ENCODE measurements at places on chromosomes 6 and 20. TPM values are rescaled to one million over a fixed set of nuclear protein-coding genes. Genes with fewer than 3 reads are reported as not detected.
A peak's percentile ranks its signal among the peaks of the same experiment; 100 is the strongest.

Gene WDR27
- 52.8 TPM for total RNA-seq

Gene TRIM15
- not detected for total RNA-seq

Gene TRPC4AP
- total RNA-seq = 63.4 TPM

Gene LTV1
- 16.9 TPM for total RNA-seq

Gene CD83
- 5.3 TPM for total RNA-seq

Gene C20orf202
- not detected for total RNA-seq

Gene ENPP4
- 13.8 TPM for total RNA-seq

Gene CRIP3
- total RNA-seq = not detected

GRCh38 chr6:128079021-128079420 lies 178.2 kb upstream of the THEMIS start:
- no peak for DNase-seq

DNA sequence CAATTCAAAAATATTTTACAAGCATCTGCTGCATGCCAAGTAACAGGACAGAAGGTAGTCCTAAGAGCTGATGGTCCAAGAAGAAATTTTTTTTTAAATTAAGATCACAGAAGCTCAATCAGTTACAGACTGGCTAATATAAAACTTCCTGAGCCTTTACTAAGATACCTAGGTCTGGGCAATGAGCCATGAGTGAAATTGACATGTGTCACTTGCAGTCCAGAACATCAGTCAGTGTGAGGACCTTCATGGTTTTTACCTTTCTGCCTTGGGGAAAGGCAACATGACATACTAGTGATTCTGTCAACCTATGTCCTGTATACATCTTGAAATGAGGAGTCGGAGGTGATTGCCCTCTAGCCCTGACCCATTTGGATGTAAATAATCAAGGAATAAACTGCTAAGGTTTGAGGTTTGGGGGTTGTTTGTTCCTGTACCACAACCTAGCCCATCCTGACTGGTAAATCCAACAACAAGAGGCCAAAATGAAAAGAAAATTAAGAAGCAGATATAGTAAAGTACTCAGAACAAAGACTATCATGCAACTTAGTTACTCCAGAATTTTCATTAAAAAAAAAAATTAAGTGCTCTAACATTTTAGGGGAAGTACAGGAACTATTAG lies 70.0 kb downstream of the CNKSR3 start:
- DNase-seq = no peak

GRCh38 chr20:8361006-8361652 lies 229.1 kb downstream of the PLCB1 start:
- DNase-seq = no peak

DNA sequence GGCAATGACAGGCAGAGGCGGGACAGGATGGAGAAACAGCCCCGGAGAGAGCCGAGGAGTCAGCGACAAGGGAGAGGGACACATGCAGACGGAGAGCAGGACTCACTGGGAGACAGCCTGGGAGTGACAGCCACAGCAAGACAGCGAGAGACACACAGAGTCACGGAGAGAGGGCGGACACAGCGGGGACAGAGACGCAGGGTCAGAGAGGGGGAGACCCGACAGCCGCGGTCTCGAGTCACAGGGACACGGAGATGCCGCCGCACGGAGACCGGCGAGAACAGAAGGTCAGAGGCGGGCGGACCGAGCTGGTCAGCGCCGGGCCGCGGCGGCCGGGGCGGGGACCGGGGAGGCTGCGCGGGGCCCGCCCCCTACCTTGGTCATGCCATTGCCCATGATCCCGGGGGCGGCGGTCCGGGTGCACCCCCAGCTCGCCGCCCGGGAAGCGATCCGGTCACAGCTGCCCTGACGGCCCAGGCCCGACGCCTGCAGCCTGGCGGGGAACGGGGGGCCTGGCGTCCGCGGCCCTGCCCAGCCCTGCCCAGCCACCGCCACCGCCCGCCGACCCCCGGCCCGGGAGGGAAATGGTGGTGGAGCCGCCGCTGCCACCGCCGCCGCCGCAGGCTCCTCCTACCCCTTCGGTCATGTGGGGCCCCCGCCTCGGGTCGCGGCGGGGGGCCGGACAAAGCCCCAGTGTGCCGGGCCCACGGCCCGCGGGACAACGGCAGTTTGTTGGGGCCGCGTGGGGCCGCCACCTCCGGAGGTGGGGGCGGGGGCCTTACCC lies at the start of the genes DUSP15 and TTLL9:
TSS of gene DUSP15 (minus strand) at position 586 of the 784 bp plus-strand sequence. CDS start at position 396, 190 bp downstream.
TSS of gene TTLL9 (plus strand) at position 693 of the 784 bp plus-strand sequence. CDS start 493 bp downstream, outside the sequence.
- DNase-seq = peak; percentile 29

DNA sequence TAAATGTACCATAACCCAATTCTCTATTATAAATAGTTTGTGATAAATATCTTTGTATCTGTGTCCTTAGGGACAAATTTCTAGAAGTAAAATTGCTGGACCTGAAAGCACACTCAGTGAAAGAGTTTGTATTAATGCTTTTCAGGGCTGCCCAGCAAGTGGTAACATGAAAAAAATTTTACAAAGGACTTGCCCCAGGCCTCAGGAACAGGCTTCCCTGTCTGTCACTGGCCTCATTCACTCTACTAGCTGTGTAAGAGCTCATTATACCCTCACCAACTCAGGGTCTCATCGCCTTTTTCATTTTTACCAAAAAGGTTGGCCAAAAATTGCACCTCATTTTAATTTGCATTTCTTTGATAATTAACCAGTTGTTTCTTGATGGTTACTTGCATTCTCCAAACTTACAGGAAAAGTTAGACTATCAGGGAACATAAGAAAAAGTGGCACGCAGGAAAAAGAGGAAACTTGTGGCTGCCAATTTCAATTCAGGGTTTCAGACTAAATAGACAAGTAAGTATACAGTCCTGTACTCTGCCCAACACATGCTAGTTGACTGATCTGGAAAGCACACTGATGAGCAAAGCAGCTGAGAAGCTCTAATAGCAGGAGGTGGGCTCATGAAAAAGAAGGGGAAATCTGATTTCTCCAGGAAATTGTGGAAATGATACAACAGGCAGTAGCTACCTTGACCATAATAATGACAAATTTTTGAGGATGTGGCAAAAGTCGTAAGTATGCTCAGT lies 161.5 kb downstream of the KIF6 start:
- no peak for DNase-seq

- DNase-seq = no peak
These were observed 37.9 kb downstream of the MAFB start for GRCh38 chr20:40651151-40651550.

GRCh38 chr20:48614593-48615274 lies 213.1 kb downstream of the PREX1 start:
- DNase-seq = no peak

- DNase-seq = no peak
These were observed 1.3 kb downstream of the SUPT3H start for GRCh38 chr6:45376310-45377042.

DNA sequence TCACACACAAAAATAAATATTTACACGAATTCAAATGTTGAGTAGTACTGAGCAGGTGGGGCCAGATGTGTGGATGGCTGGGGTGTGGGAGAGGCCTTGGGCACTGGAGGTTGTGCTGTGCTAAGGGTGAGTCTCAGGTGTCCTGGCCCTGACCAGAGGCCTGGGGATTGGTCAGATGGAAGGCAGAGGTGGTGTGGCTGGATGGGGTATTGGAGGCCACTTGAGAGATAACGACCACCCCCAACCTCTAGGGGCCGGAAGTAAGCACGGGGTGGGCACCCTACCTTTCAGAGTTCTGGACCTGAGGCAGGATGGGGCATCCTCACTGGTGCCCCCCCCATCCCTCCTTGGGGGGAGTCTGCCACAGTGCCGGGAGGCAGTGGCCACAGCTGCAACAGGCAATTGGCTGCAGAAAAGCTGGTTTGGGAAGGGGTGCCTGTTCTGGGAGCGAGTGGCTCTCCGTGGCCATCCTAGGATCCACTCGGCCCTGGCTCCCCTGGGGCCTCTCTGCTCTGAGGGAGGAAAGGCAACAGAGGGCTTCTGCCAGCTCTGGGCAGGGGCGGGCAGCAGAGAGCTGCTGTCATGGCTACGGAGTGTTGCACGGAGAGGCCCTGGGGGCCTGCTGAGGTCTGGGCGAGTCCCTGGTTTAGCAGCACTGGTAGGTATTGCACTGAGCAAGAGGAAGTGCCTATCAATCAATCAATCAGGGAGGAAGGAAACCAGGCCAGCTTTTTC lies 87.6 kb downstream of the ASXL1 start:
- DNase-seq = no peak

DNA sequence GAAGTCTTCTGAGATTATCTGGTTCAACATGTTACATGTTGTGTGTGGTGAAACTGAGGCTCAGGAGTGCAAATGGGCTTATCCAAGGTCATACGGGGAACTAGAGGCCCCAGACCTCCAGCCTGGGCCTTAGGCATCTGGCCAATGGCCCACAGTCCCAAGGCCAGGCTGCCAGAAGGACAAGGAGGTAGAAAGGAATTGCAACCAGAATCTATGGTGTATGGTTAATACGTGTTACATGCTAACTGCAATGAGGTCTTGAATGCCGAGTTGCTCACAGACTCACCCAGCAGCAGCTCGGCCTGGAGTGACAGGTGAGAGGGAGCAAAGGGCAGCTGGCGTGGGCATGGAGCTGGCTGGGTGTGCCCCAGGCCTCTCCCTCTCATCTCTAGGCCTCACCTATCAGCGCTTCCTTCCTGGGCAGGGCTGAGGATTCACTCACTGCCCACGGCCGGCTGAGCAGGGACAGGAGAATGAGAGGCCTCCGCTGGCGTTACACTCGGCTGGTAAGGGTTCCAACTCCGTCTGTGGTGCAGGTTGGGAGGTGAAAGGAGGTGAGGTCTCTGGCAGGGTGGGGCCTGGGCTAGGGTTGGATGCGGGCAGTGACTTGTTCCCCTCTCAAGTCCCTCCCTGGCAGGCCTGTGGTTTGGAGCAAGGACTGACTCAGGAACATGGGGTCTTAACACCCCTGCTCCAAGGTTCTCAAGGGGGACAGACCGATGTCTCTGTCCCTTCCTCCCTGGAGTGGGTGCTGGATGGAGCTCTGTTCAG lies at the start of gene TLDC2:
TSS of gene TLDC2 (plus strand) at position 437 of the 771 bp plus-strand sequence. CDS start at position 474, 37 bp downstream.
- DNase-seq = no peak

- DNase-seq = no peak
These were observed 125.5 kb downstream of the PHACTR1 start for GRCh38 chr6:12842114-12842513.

- DNase-seq = no peak
These were observed 118.7 kb downstream of the TOX2 start for GRCh38 chr20:44033344-44033743.

DNA sequence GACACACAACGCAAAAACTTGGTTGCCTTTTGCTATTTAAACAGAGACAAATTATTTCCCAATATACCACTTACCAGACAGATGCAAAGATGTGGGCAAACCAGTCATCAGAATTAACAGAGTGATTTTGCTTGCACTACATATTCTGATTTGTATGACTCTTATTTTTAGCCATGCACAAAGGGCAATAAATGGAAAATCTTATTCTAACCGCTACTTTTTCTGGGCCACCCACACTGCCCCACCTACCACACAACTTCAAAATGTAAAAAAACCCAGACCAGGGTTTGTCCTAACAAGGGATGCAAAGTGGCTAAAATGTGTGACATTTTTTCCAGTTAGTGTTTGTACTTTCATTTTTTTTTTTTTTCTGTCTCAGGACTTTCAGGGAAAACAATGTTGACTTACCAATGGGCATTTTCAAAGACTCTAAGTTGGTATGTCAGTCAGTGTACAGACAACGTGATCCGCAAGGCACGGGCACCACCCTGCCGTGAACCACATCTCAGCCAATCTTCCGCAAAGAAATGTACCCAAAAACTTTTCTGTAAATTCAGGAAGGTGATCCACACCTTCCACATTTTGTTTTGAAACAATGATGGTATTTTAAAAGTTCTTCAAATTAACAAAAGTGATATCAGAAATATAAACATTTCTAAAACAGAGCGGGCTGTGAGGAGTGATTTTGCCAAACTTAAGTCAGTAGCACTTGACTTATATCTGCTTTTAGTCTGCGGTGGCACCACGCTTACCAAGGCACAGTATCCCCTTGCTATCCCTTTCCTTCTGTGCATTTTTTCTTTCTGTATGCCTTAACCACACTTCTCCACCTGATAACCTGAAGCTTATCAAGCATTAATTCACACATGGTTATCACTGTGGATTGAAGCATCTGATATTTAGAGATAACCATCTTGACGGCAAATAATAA lies 185.6 kb downstream of the GJA10 start:
- DNase-seq = no peak

- no peak for DNase-seq
These were observed 113.1 kb downstream of the FOXA2 start for GRCh38 chr20:22471156-22471836.

GRCh38 chr20:61238813-61239212 lies 13.2 kb upstream of the CDH4 start:
- no peak for DNase-seq

- DNase-seq = no peak
These were observed at the start of gene PTK7 for GRCh38 chr6:43075670-43076463. TSS of gene PTK7 (plus strand) at chr6:43076314. CDS start at chr6:43076489, 175 bp downstream.

GRCh38 chr6:29727637-29728036 lies 4.4 kb downstream of the HLA-F start:
- no peak for DNase-seq

DNA sequence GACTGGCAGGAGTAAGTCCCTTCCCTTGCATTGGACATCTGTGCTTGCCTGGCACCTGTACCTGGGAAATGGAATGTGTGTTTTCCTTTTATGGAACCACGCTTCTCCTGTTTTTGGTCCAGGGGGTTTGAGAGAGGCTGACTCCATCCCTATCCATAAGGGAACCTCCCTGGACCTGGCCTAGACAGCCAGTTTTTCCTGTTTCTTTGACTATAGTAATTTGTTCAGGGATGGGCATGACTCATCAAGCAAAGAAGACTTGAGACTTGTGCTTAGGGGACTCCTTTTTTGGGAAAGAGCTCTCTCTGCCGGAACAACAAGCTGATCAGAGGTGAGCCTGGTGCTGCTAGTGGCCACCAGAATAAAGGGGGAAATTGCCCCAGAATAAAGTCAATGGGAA lies 393.8 kb downstream of the CDH26 start:
- no peak for DNase-seq

- no peak for DNase-seq
These were observed 46.2 kb downstream of the OGFRL1 start for GRCh38 chr6:71334768-71335167.

GRCh38 chr6:1763404-1763803 lies 153.7 kb downstream of the FOXC1 start:
- no peak for DNase-seq

- DNase-seq = no peak
These were observed 579.0 kb downstream of the EPHA7 start for GRCh38 chr6:92840246-92840930.

GRCh38 chr6:53216301-53216700 lies 67.7 kb upstream of the GCM1 start:
- no peak for DNase-seq

DNA sequence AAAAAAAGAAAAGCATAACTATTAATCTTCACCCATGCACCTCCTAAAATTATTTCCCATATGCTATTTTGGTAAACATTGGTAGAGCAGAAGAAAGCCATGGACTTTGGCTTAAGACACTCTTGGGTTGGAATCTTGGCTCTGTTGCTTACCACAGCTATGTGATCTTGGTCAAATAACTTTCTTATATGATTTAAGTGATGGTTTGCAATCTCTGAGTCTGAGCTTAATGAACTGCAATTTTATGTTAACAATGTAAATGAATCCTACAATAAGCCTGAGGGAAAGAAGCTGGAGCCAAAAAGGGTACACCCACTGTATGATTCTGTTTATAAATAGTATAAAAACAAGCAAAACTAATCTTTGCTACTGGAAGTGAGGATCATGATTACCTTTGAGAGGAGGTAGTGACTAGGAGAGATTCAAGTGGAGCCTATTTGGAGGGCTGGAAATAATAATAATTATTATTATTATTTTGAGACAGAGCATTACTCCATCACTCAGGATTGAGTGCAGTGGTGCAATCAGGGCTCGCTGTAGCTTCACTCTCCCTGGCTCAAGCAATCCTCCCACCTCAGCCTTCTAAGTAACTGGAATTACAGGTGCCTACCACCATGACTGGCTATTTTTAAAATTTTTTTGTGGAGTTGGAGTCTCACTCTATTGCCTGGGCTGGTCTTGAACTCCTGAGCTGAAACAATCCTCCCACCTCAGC lies 34.5 kb downstream of the ABRACL start:
- no peak for DNase-seq
